ENCODE measurements at places on chromosomes 5 and 9.

DNA sequence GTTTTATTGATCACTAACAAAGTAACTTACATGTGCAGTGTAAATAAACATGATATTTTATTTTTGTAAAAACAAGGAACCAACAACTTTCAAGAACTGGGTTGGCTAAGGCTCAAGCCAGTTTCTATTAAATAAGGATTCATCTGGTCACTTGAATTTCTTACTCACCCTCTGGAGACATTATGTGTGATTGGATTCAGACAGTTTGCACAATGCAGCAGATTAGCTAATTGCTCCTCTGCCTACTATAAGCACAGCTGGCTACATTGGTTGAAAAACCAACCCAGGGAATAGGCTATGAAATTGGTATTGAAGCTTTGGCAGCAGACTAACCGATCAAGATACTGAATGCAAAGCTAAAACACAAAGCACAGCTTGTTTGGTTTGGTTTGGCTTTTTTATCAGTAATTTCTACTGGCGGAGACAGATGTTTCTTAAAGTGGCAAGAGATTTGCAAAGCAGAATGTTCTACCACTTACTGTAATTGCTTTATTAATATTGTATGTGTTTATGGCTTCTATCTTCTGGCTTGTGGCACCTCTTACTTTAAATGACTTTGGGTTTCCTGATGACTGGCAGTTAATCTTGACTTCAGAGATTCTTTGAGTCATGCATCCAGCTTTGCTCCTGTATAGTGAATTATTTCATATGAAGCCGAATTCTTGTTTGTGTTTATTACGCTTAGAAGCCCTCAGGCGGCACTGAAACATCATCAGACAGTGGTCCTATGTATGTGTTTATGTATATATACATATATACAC, 231.5 kb downstream of the MPDZ start:
- DNase-seq, result no peak

GRCh38 chr9:114124666-114125475, 25.8 kb upstream of the KIF12 start:
- DNase-seq, result no peak

- no peak for DNase-seq
Measured at GRCh38 chr5:96733771-96734500, 71.8 kb downstream of the CAST start.

GRCh38 chr5:68071282-68071632, 144.3 kb upstream of the PIK3R1 start:
- DNase-seq, result no peak

GRCh38 chr9:95242613-95243012, 74.9 kb downstream of the FANCC start:
- no peak for DNase-seq

DNA sequence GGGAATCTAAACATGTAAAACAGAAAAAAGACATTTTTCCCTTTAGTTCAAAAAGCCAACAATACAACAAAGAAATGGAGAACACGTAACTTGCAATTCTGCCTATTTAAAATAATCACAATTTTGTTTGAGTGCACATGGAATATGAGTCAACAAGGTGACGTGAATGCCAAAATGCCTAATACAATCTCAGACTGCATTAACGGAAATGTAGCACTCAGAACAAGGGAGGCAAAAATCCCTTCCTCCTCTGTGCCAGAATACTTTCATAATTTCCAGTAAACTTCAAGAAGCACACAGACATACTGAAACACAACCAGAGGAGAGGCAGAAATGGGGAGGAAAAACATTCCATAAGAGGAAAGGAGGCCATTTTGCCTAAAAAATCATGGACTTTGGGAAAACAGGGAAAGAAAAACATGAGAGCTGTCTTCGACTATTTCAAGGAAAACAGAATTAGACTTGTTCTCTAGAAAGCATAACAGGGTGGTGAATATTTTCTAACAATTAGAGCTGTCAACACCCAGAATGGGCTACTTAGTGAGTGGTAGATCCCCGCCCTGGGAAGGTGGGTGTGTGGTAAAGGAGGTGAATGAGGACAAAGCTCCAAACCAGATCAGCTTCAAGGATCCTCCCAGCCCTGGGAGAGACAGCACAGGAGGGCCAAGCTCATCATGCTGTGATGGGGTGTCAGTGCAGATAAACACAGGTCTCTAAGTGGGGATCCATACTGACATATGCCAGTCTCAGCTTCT, 48.2 kb downstream of the ABCA1 start:
- DNase-seq, result no peak

DNA sequence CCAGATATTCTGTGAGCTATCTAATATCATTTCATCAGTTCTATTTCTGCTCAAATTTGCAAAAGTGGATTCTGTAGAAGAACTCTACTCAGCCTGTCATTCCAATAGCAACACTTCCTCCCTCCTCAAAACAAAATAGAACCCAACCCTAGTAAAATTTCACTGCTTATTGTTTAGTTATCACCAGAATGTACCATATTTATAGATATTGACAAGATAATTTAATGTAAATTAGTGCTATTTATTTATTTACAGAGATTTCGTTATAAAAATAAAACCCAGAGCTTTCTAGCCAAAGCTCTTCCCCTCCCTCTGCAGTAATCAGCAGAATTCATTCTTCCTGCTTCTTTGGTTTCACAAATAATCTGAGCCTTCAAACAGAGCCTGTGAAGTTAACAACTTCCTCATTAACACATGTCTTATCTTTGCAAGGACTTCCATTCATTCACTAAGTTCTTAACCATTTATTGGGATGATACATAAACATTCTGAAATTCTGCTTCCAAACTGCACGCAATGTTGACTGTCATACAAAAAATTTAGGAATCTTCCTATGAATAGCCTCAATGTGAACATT, 73.7 kb upstream of the PJA2 start:
- DNase-seq, result no peak

DNA sequence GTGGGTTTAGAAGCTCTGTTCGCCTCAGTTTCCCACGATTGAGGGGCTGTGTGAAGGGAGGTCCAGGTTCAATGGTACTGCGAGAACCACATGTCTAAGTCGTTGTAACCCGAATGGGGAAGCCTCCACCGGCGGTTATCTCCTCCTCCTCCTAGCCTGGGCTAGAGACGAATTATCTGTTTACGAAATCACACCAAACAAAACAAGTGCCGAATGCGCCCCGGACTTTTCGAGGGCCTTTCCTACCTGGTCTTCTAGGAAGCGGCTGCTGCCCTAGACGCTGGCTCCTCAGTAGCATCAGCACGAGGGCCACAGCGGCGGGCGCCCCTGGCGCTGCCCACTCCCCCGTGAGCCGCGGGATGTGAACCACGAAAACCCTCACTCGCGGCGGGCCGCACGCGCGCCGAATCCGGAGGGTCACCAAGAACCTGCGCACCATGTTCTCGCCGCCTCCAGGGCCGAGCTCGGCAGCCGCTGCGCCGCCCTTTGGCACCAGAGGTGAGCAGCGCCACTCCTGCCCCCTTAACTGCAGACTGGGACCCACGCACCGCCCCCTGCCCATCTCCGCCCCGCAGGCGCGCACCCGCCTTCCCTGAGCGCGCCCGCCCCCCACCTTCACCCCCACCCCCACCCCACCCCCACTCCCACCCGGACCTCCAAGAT, at the start of gene CDKN2A:
CDKN2A (minus strand) TSS at position 500 of the 663 bp plus-strand sequence.
- no peak for DNase-seq

DNA sequence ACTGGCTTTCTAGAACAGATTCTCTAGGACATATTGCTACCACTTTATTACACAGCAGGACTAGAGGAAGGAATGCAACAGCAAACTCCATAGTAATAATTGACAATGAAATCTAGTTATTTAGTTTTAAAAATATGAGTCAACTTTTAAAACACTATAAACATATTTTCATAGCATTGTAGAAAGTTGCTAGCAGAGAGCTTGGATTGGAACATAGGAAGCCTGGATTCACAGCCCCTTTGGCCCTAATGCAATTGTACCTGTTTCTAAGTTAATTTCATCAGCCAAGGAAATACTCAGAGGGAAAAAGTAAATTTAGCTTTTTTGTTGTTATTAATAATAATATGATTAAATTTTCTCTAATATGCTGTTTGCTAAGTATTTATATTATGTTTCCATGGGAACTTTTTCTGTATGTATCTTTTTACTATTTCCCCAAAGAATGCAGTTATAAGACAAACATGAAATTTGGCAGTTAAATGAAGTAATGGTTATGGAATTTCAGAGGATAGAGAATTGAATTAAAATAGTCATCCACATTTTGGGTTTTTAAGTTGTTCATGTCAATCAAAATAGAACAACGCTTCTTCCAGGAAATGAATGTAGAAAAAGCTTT, 45.6 kb downstream of the VCAN start:
- no peak for DNase-seq

GRCh38 chr9:125821078-125821477, 73.9 kb downstream of the PBX3 start:
- no peak for DNase-seq

- no peak for DNase-seq
Measured at GRCh38 chr5:124236361-124237205, 509.9 kb downstream of the ZNF608 start.

DNA sequence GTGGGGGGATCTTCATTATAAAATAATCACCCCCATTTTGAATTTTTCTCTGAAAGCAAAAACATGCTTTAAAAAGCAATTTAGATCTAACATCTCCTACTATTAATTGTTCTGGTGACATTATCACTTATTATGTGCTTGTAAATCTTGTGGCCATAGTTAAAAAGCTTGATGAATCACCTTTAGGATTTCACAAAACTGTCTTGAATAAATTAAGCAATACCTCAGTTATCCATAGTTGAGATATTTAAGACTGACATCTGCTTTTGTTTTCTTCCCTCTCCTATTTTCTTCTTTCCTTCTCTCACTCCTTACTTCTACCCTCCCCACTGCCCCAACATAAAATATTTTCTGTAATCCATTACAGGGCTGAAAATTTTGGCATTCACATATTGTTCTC, 84.8 kb downstream of the SLC1A3 start:
- DNase-seq, result no peak

DNA sequence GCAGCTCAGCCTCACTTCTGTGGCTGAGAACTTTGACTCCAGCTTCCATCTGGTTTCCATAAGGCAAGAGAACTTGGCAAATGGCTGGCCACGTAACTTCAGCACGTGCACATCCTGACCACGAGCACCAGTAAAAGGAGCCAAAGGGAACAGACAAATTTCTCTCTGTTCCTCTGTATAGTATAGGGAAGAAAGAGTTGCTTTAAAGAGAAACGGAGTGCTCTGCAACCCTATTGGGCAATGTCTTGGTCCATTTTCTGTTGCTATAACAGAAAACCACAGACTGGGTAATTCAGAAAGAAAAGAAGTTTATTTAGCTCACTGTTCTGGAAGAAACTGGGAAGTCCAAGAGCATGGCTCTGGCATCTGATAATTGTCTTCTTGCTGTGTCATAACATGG, 558.7 kb downstream of the ACTL7B start:
- DNase-seq, result no peak

DNA sequence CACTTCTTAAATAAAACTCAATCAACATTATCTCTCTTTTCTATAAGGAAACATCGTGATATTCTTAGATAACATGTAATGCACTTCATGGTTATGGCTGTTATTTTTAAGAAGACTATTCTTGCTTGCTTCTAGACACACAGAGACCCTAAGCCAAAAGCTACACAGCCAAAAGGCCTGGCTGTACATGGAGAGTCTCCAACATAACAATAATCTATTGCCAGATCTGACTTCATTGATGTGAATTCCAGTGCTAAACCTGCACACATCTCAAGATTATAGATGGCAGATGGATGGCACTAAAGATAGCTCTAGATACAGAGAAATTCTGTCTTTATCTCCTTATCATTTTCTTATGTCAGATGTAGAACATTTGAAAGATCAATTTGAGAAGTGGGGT, 811.6 kb upstream of the ZNF608 start:
- DNase-seq, result no peak

DNA sequence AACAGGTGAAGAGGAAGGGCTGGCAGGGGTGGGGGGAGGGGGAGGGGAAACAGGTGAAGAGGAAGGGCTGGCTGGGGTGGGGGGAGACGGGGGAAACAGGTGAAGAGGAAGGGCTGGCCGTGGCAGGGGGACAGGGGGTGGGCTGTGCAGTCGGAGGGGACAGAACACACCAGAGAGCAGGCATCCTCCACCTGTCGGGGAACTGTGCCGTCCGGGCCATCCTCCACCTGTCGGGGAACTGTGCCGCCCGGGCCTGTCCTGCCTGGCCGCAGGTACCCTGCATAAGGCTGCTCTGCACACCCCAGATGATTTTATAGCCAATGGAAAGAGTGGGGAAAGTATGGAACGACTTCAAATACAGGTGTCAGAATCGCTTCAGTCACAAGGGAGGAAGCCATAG, 32.5 kb upstream of the PPP1R26 start:
- DNase-seq, result no peak

- no peak for DNase-seq
Measured at GRCh38 chr9:99340281-99340680, 118.2 kb downstream of the SEC61B start.

GRCh38 chr9:38332625-38333024, 59.9 kb upstream of the ALDH1B1 start:
- no peak for DNase-seq

GRCh38 chr5:98713027-98713426, 60.4 kb upstream of the RGMB start:
- no peak for DNase-seq

- DNase-seq, result no peak
Measured at GRCh38 chr9:118364266-118365106, 660.3 kb downstream of the TLR4 start.

GRCh38 chr5:32428426-32428825, 16.1 kb downstream of the ZFR start:
- DNase-seq, result no peak

- no peak for DNase-seq
Measured at GRCh38 chr5:93567424-93567823, 13.6 kb downstream of the NR2F1-AS1 start.

GRCh38 chr5:151717416-151717815, 30.7 kb upstream of the SPARC start:
- DNase-seq, result no peak

GRCh38 chr5:129904667-129905472, 605 bp downstream of the CHSY3 start:
- DNase-seq, result no peak

- DNase-seq, result no peak
Measured at GRCh38 chr9:119044806-119045205, 324.4 kb downstream of the BRINP1 start.

- DNase-seq, result no peak
Measured at GRCh38 chr9:128550770-128551656, 1.4 kb upstream of the SPTAN1 start.

DNA sequence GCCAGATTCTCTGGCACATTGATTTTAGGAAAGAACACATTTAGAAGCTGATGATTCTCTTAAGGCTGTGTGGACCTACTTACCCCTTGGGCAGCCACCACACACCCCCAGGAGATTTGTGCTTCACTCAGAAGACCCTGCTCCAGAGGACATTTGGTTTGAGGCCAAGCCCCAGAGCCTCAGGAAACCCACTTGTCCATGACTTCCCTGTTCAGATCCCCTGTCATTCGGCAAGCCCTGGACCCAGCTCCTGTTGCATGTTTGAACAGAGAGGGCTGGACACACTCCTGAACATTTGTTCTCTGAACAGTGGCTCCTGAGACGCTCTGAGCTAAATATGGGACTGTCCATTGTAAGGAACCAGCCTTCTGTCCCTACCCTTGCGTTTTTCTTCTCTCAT, 82.1 kb downstream of the AMBP start:
- DNase-seq, result no peak

Data from GF-D8 (cell line).